ENCODE measurements at places on chromosomes 6 and 20.

- peaks cover 5% of the 10 kb centered on the region for H3K27me3 ChIP-seq
- H3K27ac ChIP-seq = no peak overlapping the region
- H3K36me3 ChIP-seq = no peaks in the 10 kb centered on the region
- no peak for DNase-seq
- H3K4me1 ChIP-seq = no peaks in the 10 kb centered on the region
- H3K4me3 ChIP-seq = no peak overlapping the region
Observed at GRCh38 chr6:132961122-132961521, 146.8 kb downstream of the RPS12 start.

GRCh38 chr6:107560657-107561056 lies 70.7 kb downstream of the SOBP start:
- peak overlapping the region; percentile 95 for H3K27ac ChIP-seq
- H3K4me1 ChIP-seq = peaks cover 54% of the 10 kb centered on the region
- peaks cover 69% of the 10 kb centered on the region for H3K36me3 ChIP-seq
- H3K4me3 ChIP-seq = no peak overlapping the region
- H3K27me3 ChIP-seq = no peaks in the 10 kb centered on the region

DNA sequence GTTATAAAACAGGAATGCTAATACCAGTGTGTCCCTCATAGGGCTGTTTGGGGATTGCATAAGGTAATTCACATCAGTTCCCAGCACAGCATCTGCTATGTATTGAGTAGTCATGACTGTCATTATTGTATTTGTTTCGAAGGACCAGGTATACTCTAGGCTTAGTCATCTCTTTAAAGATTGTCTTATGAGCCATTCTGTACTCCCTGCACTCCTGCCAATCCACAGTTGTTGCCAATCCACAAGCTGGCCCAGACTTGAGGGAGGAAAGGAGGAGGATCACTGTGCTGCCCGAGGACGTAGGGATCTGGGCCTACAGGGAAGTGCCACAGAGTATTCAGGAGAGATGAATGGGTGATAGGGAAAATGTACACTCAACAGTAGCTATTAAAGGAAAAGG lies 113.0 kb upstream of the TIAM2 start:
- H3K27ac ChIP-seq = no peak overlapping the region
- no peak for DNase-seq
- peaks cover 5% of the 10 kb centered on the region for H3K4me1 ChIP-seq
- H3K27me3 ChIP-seq = peaks cover 3% of the 10 kb centered on the region

DNA sequence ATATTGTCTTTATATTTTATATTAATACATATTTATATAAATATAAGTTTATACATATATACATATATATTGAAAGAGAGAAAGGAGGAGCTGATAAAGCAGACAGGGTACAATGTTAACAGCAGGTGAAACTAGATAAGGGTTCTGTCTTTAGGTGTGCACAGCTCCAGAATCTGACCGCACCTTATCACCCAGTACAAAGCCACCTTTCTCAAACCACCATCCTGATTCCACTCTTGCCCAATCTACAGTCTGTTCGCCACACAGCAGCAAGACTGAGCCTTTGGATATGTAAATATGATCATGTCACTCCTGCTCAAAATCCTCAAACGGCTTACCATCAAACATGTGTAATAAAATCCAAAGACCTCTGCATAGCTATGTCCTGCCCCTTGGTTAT lies 34.7 kb upstream of the ASCC3 start:
- no peaks in the 10 kb centered on the region for H3K4me1 ChIP-seq
- H3K27ac ChIP-seq = no peak overlapping the region
- H3K36me3 ChIP-seq = no peaks in the 10 kb centered on the region
- peaks cover 4% of the 10 kb centered on the region for H3K27me3 ChIP-seq
- DNase-seq = no peak

- no peak overlapping the region for H3K4me3 ChIP-seq
- H3K36me3 ChIP-seq = peaks cover 37% of the 10 kb centered on the region
- peaks cover 3% of the 10 kb centered on the region for H3K27me3 ChIP-seq
- peaks cover 16% of the 10 kb centered on the region for H3K4me1 ChIP-seq
- no peak overlapping the region for H3K27ac ChIP-seq
Observed at GRCh38 chr6:150738092-150738629, 127.3 kb upstream of the MTHFD1L start.

- peaks cover 19% of the 10 kb centered on the region for H3K4me1 ChIP-seq
- H3K27me3 ChIP-seq = no peaks in the 10 kb centered on the region
- H3K27ac ChIP-seq = no peak overlapping the region
- no peak overlapping the region for H3K4me3 ChIP-seq
- no peak for DNase-seq
Observed at GRCh38 chr6:100342830-100343229, 121.9 kb downstream of the SIM1 start.

- DNase-seq = no peak
- no peaks in the 10 kb centered on the region for H3K4me1 ChIP-seq
- no peaks in the 10 kb centered on the region for H3K36me3 ChIP-seq
- no peak overlapping the region for H3K27ac ChIP-seq
- H3K27me3 ChIP-seq = no peaks in the 10 kb centered on the region
- no peak overlapping the region for H3K4me3 ChIP-seq
Observed at GRCh38 chr6:137013031-137013430, 31.7 kb downstream of the IL20RA start.

DNA sequence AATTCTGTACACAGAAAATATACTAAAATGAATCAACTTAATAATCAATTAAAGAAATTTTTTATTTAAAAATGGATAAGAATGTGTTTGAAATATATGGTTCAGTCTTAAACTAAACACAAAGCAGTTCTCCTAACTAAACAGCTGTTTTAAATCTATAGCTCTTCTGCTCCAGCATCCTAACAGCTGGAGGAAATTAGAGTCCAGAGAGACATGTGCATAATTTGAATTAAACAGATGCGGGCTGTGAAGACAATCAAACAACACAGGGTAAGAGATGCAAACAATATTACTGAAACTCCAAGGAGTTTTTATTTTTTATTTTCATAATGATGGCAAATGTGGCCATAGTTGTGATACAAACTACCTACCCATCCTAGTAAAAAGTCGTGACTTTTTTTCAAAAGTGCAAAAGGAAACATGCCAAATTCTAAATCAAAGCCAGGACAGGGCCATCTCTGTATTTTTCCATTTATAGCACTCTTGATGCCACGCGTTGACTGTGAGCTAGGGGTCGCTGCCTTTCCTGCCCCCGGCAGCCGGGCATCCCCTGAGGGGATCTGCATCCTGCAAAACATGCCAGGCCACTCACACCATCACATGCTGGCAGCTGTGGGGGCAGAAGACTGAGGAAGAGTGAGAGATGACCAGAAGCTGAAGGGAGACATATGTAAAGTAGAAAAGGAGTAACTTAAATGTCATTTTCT lies 310.6 kb downstream of the PRKN start:
- no peaks in the 10 kb centered on the region for H3K4me1 ChIP-seq
- no peak overlapping the region for H3K27ac ChIP-seq
- H3K4me3 ChIP-seq = no peak overlapping the region
- no peak for DNase-seq
- peaks cover 4% of the 10 kb centered on the region for H3K36me3 ChIP-seq

DNA sequence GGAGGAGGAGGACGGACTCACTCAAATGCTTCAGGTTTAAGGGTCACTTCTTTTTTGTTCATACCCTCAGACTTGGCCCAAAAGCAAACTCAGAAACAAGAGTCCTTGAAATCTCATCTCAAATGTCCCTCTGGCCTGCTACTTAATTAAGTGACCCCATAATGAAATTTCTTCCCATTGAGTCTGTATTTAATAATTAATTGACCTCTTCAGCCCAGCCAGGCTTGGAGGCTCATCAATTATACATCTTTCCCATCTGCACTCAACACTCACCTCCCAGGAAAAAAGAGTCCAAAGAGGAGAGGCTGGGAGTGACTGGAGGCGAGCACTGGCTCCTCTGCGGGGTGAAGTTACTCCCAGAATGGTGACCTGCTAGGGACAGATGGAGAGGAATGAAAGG lies 90.5 kb upstream of the EYA2 start:
- H3K36me3 ChIP-seq = no peaks in the 10 kb centered on the region
- DNase-seq = no peak
- peaks cover 61% of the 10 kb centered on the region for H3K4me1 ChIP-seq
- H3K27ac ChIP-seq = peak overlapping the region; percentile 81
- H3K4me3 ChIP-seq = no peak overlapping the region
- H3K27me3 ChIP-seq = peaks cover 3% of the 10 kb centered on the region

GRCh38 chr6:117947234-117947633 lies 40.2 kb downstream of the SLC35F1 start:
- no peak for DNase-seq
- peaks cover 12% of the 10 kb centered on the region for H3K4me1 ChIP-seq
- no peaks in the 10 kb centered on the region for H3K27me3 ChIP-seq
- H3K4me3 ChIP-seq = no peak overlapping the region

DNA sequence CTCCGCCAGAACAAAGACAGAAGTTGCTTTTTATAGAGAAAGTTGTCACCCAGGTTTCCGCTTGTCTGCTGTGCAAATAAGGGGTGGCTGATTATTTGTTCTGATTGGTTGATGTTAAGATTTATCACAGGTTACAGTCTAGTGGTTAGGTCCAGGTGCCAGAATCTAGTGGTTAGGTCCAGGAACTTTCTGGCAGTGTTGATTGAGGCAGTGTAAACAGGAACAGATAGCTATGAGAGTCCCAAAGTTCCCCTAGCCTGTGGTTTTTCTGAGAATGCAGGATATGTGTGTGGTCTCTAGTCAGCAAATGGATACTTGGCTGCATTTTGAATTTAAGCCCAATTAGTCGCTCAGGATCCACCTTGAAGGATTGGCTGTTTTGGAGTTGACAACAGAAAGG lies 148.0 kb downstream of the TMEM200A start:
- peak overlapping the region; percentile 13 for H3K27ac ChIP-seq
- H3K27me3 ChIP-seq = peaks cover 8% of the 10 kb centered on the region
- no peak overlapping the region for H3K4me3 ChIP-seq
- H3K36me3 ChIP-seq = no peaks in the 10 kb centered on the region
- DNase-seq = no peak
- H3K4me1 ChIP-seq = peaks cover 6% of the 10 kb centered on the region

GRCh38 chr20:35837577-35838195 lies 65.9 kb downstream of the PHF20 start:
- peaks cover 66% of the 10 kb centered on the region for H3K36me3 ChIP-seq
- no peak overlapping the region for H3K4me3 ChIP-seq
- H3K27ac ChIP-seq = peak overlapping the region; percentile 58
- H3K4me1 ChIP-seq = peaks cover 16% of the 10 kb centered on the region
- no peak for DNase-seq

GRCh38 chr6:153814136-153814535 lies 224.9 kb upstream of the OPRM1 start:
- no peak overlapping the region for H3K4me3 ChIP-seq
- H3K36me3 ChIP-seq = no peaks in the 10 kb centered on the region
- H3K4me1 ChIP-seq = peaks cover 8% of the 10 kb centered on the region
- no peak for DNase-seq

GRCh38 chr6:164039954-164040375 lies 625.4 kb downstream of the QKI start:
- H3K36me3 ChIP-seq = no peaks in the 10 kb centered on the region
- H3K27me3 ChIP-seq = no peaks in the 10 kb centered on the region
- peaks cover 7% of the 10 kb centered on the region for H3K4me1 ChIP-seq
- H3K4me3 ChIP-seq = no peak overlapping the region
- no peak for DNase-seq

DNA sequence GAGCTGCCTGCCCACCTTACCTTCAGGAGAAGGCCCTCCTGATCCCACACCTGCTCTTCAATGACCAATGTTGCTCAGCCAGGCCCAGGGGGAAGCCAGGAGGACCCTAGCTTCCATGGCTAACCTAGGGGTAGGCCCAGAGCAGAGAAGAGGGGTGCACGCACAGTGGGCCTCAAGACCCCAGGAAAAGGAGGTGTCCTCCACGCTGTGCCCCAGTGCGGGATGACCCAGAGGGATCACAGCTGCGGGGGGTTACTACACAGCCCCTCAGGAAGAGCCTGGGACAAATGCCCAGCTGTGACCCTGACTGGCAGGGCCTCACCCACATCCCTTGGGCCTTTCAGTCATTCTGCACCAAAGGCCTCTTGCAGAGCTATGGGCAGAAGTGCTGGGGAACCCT lies 31.6 kb upstream of the APMAP start:
- no peak for DNase-seq
- no peak overlapping the region for H3K27ac ChIP-seq
- no peak overlapping the region for H3K4me3 ChIP-seq
- H3K27me3 ChIP-seq = peaks cover 28% of the 10 kb centered on the region

GRCh38 chr6:105509506-105510331 lies 106.8 kb upstream of the PREP start:
- no peak overlapping the region for H3K4me3 ChIP-seq
- no peaks in the 10 kb centered on the region for H3K36me3 ChIP-seq
- DNase-seq = peak; percentile 48
- peak overlapping the region; percentile 19 for H3K27ac ChIP-seq
- no peaks in the 10 kb centered on the region for H3K27me3 ChIP-seq
- peaks cover 30% of the 10 kb centered on the region for H3K4me1 ChIP-seq

DNA sequence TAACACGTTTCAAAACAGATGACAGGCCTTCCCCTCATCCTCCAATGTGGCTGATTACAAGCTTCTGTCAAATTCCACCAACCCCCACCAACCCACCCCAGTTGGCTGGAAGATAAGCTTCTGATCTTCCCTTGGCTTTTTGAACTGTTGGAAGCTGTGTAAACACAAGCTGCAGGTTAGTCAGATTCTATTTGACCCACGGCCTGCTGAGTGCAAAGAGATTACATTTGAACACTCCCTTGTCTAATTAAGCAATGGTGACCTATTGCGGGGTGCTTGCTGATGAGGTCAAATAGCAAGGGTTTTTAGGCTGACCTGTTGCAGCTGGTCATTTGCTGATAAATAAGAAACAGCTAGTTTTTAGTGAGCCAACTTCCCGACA lies 379.7 kb downstream of the BMP2 start:
- DNase-seq = no peak
- no peaks in the 10 kb centered on the region for H3K27me3 ChIP-seq
- no peaks in the 10 kb centered on the region for H3K36me3 ChIP-seq
- H3K4me1 ChIP-seq = peaks cover 24% of the 10 kb centered on the region

DNA sequence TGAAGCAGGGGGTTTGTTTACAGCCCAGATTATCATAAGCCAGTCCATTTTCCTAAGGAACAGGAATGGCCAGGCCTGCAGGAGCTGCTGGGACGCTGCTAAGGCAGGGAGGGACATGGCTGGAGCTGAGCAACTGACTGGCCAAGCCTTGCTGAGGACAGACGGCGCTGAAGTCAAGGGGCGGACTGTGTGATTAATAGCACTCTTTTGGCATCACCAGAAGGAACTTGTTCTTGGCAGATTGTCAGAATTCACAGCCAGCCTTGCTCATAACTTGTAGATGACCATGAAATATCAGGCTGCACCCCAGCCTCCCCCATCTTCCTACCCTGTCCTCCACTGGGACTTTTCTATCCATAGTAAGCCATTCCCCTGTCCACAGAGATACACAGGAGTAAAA lies 218.8 kb upstream of the RNF24 start:
- H3K4me3 ChIP-seq = no peak overlapping the region
- no peak for DNase-seq
- no peaks in the 10 kb centered on the region for H3K4me1 ChIP-seq
- H3K36me3 ChIP-seq = no peaks in the 10 kb centered on the region
- no peak overlapping the region for H3K27ac ChIP-seq

- H3K4me1 ChIP-seq = peaks cover 40% of the 10 kb centered on the region
- H3K27me3 ChIP-seq = no peaks in the 10 kb centered on the region
- H3K27ac ChIP-seq = no peak overlapping the region
- no peak for DNase-seq
- no peak overlapping the region for H3K4me3 ChIP-seq
Observed at GRCh38 chr20:49179368-49180277, 8.5 kb downstream of the STAU1 start.

GRCh38 chr6:125550892-125551291 lies 198.5 kb upstream of the HEY2 start:
- H3K27me3 ChIP-seq = no peaks in the 10 kb centered on the region
- H3K4me1 ChIP-seq = peaks cover 25% of the 10 kb centered on the region
- DNase-seq = no peak
- no peaks in the 10 kb centered on the region for H3K36me3 ChIP-seq
- no peak overlapping the region for H3K4me3 ChIP-seq
